ENCODE measurements at places on chromosomes 7 and 10.

GRCh38 chr7:108875139-108875538 lies 305.5 kb downstream of the DNAJB9 start:
- DNase-seq, result no peak

DNA sequence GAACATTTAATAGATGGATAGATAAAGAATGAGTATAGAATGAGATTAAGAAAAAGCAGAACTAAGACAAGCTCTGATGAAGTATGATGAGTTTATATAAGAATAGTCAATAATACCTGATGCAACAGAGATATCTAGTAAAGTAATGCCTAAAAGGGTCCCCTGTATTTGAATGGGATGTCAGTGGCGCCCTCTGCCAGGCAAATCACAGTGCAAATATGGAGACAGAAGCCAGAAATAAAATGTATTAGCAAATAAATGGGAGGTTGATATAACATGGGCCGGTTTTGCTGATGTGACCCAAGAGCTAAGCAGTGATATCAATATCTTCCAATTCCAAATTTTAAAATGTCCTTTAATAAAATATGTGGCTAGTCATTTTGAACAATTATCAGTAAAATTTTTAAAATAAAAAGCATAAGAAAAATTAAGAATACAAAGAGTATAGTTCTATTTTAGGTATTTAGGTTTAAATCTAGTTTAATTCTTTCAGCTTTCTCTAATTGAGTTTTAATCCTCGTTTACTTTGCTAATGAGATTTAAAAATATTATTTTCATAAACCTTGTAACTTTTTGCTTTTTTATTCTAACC lies 62.6 kb downstream of the ADK start:
- no peak for DNase-seq

DNA sequence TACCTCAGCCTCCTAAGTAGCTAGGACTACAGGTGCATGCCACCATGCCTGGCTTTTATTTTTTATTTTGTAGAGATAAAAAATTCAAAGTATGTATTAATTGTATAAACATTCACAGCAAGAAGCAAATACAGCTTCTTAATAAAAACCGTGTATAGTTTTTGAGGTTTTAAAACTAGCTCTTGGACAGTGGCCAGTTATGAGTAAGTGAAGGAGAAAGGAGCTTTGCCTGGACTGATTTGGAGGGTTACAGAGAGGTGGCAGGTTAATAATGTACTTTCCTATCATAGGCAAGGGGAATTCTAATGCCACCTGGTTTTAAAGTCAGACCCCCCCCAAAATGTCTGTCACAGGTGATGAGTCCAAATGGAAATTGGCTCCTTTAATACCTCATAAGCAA lies 43.4 kb downstream of the ZNRF2 start:
- no peak for DNase-seq

DNA sequence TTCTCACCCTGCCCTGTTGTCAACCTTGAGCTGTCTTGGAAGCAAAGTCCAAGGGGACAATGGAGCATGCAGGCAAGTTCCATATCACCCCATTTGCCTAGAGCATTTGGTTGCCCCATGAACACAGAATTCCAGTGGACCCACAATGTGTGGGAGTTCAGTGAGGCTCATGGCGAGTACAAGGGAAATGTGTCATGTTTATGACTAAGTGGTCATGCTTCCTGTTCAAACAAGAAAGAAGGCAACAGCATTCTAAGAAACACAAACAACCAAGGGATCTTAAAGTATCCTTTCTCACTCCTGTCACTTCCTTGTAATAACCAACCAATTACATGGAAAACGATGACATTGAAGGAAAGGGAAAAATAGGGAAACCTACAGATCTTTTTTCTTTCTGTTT lies 513.0 kb downstream of the INHBA start:
- DNase-seq, result no peak

DNA sequence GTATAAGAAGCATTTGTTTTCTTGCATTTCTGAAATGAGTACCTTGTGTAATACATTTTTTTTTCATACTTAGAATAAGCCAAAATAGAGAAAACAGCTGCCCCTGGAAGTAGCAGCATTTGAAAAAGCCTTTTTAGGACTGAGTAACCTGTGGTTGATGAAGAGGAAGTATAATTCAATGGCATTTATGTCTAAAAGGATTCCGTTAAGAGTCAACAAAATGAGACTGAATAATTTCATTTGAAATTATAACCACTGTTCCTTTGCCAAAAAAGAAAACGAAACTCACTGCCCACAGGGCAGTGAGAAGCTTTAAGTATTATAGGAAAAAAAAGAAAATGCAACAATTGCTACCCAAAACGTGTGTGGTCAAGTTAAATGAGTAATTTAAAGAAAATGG lies 705.6 kb upstream of the PHF14 start:
- no peak for DNase-seq

DNA sequence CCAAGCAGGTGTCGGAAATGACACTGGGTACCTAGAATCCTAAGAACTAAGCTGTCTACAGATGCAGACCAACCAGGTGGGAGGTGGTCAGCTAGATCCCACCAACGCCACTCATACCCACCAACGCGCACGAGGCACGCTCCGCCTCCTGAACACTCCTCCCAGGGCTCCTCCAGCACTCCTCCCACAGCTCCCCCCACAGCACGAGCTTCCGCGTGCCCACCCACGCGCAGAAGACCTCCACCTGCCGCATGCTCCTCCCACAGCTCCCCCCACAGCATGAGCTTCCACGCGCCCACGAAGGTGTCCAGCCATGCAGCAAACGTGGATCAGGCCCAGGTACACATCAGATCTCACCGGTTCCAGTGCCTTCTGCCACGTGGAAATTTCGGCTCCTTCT lies 196.0 kb downstream of the MAD1L1 start:
- DNase-seq, result no peak

DNA sequence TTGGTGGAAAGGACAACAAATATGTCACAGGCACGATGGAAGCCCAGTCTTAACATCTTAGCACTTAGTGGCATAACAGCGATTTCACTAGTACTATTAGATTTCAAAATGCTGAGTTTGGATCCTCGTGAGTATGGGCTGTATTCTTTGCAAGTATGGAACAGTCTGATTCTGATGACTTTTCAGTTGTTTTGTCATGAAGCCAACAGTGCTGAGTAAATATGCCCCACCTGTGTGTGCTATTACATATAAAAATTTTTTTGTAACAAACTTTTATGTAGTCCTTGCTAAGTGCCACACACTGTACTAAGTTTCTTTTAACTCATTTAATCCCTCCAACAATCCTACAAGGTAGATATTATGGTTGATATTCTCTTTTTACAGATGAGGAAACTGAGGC lies 30.8 kb downstream of the MTURN start:
- DNase-seq, result no peak

- no peak for DNase-seq
Observed at GRCh38 chr10:60271319-60272040, 118.2 kb downstream of the ANK3 start.

- no peak for DNase-seq
Observed at GRCh38 chr7:150403376-150404171, 24.4 kb downstream of the ZNF775 start.

DNA sequence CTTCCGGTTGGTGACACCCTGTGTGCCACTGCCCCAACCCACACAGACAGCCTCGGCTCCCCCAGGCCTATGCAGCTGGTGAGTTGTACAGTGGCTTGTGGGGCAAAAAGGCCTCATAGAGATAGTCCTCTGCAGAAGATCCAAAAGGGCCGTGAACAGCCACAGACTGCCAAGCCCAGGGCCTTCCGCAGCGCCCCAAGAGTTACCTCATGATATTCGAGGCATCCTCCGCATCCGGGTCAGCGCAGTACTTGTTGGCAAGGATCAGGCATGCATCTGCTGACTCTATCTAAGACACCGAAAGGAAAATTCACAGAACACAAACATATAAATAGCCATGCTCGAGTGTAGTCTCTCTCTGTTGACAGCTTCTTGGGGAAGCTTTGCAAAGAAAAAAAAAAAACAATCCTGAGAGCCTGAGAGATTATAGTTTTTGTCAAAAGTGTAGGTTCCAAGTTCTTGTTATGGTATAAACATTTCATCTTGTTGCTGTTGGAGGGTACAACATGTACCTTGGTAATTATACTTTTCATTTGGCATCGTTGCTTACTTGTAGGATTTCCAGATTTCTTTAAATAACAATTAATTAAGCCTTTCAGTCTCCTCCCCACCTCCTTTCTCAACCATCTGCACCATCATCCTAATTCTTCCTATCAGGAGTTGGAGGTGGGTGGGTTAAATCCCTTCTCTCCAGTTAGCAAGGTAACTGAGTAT lies 553.0 kb downstream of the KCNMA1 start:
- no peak for DNase-seq

DNA sequence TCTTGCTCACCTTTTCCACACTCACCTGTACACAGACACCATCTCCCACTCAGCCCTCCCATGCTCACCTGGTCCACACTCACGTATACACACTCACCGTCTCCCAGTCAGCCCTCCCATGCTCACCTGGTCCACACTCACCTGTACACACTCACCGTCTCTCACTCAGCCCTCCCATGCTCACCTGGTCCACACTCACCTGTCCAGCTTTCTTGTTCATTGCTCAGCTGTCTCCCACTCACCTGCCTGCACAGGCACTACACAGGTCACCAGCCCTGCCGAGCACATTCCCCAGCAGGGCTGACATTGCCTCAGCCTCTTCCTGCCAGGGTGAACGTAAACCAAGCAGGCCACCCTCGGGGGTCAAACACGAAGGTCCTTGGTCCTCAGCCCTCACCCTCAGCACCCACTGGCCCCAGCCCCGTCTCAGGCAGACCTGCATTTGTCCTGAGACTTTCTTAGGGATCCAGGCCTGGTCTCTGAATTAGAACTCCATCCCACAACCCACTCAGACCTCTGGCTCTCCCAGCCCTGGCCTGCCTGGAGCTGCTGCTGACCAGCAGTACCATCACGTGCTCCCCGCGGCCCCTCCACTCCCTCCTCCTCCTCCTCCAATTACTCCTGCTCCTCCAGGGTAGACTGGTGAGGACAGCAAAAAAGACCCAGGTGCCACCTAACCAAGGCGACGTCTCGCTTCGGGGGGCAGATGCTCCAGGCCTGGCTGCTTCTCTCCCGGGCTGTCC lies 12.8 kb upstream of the DNAAF5 start:
- no peak for DNase-seq

DNA sequence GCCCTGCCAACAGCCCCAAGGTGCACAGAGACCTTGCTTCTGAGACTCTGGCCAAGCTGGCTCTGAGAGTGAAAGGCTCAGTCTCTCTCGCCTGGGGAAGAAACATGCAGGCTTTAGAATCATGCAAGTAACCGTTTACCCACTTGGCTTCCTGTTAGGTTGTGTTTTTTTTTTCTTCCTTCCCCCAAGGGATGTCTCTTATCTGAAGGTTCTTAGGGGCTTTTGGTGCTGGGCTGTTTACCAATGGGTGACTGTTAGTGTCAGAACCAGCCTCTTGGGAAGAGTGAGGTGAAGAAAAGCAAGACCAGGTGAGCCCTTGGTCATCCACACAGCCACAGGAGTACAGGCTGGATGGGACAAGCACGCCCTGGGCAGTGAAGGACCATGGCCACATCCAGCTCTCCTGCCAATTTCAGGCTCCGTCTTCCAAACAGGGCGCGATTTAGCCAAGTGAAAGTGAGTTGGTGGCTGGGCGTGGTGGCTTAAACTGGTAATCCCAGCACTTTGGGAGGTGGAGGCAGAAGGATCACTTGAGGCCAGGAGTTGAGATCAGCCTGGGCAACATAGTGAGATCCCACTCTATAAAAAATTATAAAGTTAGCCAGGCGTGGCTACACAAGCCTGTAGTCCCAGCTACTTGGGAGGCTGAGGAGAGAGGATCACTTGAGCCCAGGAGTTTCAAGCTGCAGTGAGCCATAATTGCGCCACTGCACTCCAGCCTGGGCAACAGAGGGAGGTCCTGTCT lies 76.3 kb upstream of the CUX1 start:
- no peak for DNase-seq

- DNase-seq, result no peak
Observed at GRCh38 chr10:33260403-33261149, 73.9 kb downstream of the NRP1 start.

DNA sequence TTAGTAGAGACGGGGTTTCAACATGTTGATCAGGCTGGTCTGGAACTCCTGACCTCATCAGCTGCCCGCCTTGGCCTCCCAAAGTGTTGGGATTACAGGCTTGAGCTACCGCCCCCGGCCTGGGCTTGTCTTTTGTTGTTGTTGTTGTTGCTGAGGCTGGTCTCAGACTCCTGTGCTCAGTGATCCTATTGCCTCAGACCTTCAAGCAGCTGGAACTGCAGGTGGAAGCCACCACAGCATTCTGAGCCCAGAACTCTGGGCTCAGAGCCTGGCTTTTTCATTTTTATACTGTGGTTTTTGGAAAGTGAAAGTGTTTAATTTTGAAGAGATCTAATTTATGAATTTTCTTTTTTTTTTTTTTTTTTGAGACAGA lies 16.2 kb upstream of the DNAJB6 start:
- DNase-seq, result no peak

GRCh38 chr10:121096617-121097431 lies 245.7 kb downstream of the WDR11 start:
- no peak for DNase-seq

DNA sequence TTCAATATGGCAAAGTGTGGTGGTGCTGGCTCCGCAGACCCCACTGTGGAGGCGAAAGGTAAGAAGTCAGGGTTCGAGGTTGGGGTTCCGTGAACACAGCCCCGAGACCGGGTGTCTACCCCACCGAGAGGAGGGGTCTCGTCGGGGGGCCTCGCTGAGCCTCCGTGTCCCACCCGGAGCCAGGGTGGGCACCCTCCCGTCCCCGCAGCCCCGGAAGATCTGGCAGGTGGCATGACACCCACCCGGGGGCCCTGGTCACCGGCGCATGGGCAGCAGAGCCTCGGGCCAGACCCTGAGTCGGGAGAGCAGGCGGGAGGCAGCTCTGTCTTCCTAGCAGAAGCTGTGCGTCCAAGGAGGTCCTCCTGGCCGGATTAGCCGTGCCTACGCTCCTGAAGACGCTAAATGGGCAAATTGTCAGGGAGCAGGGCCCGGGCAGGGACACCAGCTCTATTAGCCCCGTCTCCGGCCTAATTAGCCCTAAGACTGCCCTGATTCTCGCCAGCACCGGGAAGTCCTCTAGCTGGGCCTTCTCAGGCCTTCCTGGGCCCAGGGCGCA lies 56.4 kb downstream of the UNCX start:
- no peak for DNase-seq

DNA sequence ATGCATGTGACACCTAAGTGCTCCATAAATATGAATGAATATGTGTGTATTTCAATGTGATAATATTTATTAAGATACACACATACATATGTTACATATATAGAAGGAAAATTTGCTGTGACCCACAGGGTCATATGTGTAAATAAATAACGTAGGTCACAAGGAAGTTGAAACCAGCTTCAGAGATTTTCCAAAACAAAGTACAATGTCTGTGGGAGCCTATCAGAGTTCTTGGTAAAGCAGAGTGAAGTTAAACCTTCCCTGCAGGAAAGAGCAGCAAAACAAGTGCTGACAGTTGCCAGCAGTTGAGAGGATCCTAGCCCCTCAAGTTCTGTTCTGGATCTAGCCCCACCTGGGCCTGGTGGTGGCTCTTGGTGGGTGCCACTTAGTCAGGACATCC lies 91.2 kb downstream of the CCNY start:
- no peak for DNase-seq

- no peak for DNase-seq
Observed at GRCh38 chr7:29147821-29148220, 1.5 kb upstream of the CPVL start.

- no peak for DNase-seq
Observed at GRCh38 chr10:89887406-89887805, 186.0 kb downstream of the KIF20B start.
